ENCODE measurements at places on chromosomes 3 and 15.

- DNase-seq = peak; percentile 8
Measured at GRCh38 chr3:170909129-170909903, 879 bp upstream of the EIF5A2 start.

DNA sequence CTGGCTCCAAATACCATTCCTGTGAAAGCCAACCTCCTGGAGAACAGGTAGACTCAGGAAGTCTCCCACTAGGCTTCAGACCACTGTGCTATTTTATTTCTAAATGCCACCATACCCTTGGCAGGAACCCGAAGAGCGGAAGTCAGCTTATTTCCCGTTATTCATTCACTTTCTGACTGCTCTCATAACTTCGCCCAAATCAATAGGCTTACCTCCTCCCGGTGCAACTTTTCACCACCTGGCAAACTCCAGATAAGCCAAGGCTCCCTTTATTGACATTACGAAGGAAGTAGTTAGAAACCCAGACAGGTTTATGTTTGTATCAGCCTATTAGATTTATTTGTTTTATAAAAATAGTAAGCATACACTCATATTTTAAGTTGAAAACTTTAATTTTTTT is 3.3 kb upstream of the CCDC54 start:
- no peak for DNase-seq

DNA sequence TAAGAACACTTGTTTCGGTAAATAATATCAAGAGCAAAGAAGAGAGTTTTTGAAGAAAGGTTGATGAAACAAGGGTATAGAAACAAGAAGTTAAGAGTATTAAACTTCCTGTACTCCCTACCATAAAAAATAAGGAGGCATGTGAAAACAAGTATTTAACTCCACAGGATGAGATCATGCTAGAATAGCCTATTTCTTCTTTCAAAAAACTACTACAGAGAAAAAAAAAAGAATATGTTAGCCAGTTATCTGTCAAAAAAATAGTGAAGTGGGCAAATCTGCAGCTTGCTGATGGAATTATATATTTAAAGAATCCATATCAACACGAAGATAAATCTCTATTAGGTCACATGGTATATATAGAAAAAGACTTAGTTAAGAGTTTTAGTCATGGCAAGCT is 33.4 kb downstream of the SETD2 start:
- no peak for DNase-seq

DNA sequence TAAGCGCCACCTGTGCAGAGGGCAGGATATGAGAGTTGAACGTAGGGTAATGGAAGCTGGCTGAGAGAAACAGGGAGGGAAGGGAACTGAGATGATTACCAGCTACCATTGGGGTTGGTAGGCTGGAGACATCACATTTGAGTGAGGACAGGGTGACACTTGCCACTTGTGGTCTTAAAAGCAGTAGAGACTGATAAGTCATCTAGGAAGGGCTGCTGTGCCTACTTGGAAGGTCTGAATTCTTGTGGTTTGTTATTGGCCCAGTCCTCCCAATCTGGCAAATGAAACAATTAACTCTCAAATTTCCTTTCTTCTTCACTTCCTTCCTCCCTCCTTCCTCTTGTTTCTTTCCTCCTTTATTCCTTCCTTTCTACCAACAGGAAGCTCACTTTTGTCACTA is 46.8 kb downstream of the COL6A5 start:
- DNase-seq = no peak

- no peak for DNase-seq
Measured at GRCh38 chr3:18264853-18265252, 160.3 kb downstream of the SATB1 start.

DNA sequence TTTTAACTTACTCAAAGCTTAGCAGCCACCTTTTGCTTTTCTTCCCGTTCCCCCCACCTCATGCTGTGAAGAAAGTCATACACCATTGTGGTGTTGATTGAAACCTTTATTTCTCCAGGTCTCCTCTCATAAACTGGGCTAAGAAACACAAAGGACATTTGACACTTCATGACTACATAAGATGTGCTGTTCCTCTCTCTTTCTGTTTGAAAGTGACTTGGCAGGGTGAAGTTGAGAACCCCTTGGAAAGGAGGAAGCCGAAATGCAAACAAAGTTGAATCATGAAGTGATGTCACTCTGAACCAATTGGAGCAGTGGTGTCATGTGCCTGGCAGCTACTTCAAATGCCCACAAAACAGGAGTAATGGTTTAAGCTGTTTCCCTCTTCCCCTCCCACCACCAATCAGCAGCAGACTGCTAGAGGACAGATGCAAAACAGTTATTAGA is 174.7 kb downstream of the IGF1R start:
- peak; percentile 69 for DNase-seq

- peak; percentile 6 for DNase-seq
Measured at GRCh38 chr15:87623832-87624231, 632.7 kb downstream of the NTRK3 start.

DNA sequence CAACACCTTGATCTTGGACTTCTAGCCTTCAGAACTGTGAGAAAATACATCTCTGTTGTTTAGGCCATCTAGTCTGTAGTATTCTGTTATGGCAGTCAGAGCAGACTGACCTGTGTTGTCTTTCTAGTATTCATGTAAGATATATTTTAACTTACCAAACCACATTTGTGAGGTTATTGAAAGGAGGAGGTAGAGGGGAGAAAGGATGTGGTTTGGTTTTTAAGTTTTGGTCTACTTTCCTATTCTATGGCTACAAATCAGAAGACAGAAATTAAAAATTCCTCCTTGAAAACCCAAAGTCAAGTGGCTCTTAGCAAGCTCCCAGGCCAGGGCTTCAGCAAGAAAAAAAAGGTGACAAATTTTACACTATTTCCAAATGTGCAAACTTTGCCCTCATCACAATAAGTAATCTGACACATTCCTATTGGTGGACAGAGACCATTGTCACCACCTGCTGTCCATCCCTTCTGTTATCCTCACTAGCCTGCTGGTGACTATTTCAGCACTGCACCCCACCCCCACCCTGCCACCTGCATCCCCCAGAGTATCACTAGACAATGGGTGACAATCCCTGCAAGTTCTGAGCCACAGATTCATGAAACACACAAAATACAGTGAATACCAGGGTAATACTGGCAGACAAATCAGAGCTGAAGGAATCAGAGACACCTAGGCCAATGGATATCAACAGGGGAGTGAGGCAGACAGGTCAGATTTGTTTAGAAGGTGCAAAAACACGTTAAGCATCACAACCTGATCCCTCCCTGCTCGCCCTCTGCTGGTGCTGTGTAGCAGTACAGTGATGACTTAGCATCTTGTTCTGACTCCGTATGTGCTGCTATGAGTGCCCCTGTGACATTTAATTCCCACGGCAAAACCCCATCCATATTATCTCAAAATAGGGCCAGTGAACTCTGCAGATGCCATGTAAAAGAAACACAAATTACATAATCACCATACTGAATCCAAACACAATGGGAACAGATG is 79.0 kb upstream of the DCLK3 start:
- no peak for DNase-seq

DNA sequence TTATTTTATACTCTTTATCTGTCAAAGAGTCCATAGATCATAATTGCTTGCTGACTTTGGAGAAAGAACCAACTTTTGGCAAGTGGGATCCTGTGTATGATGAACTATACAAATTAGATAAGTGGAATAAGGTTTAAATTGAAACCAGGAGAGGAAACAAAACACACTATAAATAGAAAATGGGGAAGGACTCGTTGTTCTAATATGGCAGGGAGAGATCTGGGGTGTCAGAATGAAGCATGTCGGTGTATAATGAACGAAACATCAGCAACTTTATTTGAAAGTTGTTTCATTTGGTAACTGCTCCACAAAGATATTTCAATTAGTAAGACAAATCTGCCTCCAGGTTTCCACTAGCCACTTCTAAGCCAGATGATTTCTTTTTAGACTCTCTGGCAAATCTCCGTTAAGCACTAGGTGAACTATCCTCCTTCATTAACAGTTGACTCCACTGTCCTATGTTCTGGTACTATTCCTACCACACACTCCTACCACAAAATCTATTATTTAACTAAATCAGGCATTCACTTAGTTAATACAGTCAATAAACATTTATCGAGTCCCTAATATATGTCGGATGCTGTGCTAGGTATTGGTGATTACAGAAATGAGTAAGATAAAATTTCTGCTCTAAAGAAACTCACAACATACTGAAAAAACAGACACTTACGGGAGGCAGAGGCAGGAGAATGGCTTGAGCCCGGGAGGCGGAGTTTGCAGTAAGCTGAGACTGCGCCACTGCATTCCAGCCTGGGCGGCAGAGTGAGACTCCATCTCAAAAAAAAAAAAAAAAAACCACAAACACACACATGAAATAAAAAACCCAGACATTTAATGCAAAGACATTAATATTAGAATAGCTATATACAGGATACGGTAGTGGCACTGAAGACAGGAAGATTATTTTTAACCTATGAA is 20.1 kb downstream of the SLC15A2 start:
- DNase-seq = peak; percentile 27

DNA sequence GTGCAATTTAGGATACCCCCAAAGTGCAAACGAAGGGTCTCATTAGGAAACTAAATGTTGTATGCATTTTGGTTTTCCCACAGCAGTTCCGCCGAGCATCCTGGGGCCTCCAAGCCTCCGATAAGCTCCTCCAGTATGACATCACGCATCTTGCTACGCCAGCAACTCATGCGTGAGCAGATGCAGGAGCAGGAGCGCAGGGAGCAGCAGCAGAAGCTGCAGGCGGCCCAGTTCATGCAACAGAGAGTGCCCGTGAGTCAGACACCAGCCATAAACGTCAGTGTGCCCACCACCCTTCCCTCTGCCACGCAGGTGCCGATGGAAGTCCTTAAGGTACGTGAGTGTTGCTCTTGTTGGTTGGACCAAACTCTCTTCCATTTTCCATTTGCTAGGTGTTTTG is 120.5 kb upstream of the SAMMSON start:
- no peak for DNase-seq

GRCh38 chr15:56468401-56468800 is 3.5 kb upstream of the MNS1 start:
- peak; percentile 62 for DNase-seq

DNA sequence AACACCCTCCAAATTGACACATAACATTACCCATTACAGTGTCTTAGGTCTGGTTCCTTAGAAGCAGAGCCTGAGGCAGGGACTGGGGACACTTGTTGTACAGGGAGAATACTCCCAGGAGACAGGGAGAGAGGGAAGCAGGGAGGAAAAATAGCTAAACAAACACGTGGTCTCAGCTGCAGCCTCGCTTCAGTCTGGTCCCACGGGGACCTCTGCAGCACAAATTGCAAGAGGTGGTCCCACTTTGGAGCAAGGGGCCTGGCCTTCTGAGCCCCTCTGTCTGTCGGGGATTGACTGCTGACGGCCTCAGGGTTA is 25.0 kb upstream of the PLA2G4D start:
- DNase-seq = no peak

GRCh38 chr15:66306381-66306780 is 13.0 kb downstream of the DIS3L start:
- DNase-seq = no peak

GRCh38 chr3:72265256-72266015 is 480.5 kb upstream of the PROK2 start:
- DNase-seq = no peak

- DNase-seq = no peak
Measured at GRCh38 chr3:72099326-72100079, 314.6 kb upstream of the PROK2 start.

GRCh38 chr15:72319360-72319984 is 485 bp downstream of the CELF6 start:
- peak; percentile 92 for DNase-seq

DNA sequence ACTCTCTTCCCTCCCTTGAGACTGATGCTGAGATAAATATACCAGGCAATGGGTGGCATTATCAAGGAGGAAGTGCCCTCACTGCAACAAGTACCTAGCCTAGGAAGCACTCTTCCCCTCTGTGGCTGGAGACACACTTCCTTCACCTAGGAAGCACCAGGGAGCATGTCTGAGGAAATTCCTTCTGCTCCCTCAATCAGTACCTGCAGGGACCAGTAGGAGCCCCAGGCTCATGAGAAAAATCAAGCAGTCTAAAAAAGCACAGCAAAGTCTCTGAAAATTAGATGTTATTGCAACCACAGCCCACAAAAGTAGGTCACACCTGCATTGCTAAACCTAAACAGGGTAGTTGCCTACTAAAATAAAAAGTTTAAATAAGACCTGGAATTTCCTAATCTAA is 78.2 kb upstream of the TRPM1 start:
- DNase-seq = no peak

- DNase-seq = peak; percentile 11
Measured at GRCh38 chr15:96889734-96890480, 559.4 kb downstream of the NR2F2 start.

DNA sequence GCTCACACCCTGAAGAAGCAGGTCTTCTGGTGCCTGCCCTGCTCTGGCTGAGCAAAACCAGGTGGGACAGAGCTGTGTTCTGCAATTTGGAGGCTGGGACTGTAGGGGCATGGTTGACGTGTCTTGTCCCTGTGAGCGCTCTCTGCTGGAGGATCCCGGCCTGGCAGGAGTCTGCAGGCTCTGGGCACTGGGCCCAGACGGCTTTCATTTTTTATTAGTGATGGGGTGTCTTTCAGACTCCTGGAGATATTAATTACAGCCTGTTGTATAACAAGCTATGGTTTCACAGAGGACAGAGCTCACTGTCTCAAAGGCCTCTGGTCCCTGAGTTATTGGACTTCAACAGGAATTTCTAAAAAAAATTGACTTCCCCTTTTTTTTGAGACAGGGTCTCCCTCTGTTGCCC is 29.5 kb upstream of the ZNF710 start:
- no peak for DNase-seq

- DNase-seq = no peak
Measured at GRCh38 chr3:100606894-100607512, 2.4 kb upstream of the ADGRG7 start.

- peak; percentile 48 for DNase-seq
Measured at GRCh38 chr3:25033407-25034029, 394.5 kb upstream of the RARB start.

DNA sequence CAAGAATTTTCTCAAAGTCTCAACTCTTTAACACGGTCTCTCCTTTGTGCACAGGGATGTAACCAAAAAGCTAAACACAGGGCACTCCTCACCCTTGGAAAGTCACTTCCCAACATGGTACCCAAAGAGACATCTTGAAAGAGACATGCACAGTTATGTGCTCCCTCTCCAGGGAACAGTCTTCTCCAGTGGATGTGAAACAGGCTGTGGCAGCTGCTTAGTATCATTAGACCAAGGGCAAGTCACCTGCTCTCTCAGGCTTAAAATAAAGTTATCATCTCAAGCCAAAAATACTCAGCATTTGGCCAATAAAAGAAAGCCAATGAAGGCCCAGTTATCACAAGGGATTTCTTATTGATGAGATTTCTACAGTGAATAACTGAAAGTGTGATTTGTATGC is 128.3 kb downstream of the WDR76 start:
- no peak for DNase-seq

- no peak for DNase-seq
Measured at GRCh38 chr3:40329071-40329470, 19.6 kb downstream of the EIF1B start.

GRCh38 chr3:46895204-46895660 is 17.7 kb downstream of the PTH1R start:
- DNase-seq = peak; percentile 80

GRCh38 chr15:43292375-43293078 is 25.8 kb upstream of the TGM5 start:
- DNase-seq = no peak

GRCh38 chr3:21913791-21914190 is 162.8 kb upstream of the ZNF385D start:
- no peak for DNase-seq

Data from suppressor macrophage treated with lipopolysaccharide for 1 hour (primary cell).